ENCODE measurements at places on chromosomes 2 and 18.

DNA sequence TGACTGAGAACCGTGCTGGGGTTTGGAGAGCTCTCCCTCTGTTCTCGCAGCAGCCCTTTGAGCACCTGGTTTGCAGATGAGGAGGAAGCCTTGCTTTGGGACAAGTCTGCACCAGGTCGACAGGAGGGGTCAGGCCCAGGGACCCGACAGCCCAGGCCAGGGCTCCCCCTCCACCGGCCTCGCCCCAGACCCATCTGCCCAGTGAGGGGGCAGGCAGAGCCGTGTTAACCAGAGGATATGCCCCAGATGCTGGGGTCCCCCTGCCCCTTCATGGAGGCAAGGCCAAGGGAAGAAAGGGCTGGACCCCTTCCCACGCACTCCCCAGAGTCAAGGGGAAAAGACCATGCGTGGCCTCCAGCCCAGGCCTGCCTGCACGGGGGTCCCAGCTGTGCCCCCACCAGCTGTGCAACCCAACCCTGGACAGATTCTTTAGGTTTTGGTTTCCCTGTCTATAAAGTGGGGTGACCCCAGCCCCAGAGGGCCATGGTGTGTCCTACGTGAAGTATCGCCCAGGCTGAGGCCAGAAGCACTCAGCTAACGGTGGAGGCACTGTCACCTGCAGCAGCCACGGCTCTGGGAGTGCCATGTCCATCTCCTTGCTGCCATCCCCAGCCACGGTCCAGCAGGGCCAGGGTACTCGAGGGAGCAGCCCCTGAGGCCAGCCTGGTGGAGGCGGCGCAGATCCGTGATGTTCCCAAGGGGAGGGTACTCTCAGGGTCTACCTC lies 4.8 kb upstream of the SNED1 start:
- DNase-seq = no peak

DNA sequence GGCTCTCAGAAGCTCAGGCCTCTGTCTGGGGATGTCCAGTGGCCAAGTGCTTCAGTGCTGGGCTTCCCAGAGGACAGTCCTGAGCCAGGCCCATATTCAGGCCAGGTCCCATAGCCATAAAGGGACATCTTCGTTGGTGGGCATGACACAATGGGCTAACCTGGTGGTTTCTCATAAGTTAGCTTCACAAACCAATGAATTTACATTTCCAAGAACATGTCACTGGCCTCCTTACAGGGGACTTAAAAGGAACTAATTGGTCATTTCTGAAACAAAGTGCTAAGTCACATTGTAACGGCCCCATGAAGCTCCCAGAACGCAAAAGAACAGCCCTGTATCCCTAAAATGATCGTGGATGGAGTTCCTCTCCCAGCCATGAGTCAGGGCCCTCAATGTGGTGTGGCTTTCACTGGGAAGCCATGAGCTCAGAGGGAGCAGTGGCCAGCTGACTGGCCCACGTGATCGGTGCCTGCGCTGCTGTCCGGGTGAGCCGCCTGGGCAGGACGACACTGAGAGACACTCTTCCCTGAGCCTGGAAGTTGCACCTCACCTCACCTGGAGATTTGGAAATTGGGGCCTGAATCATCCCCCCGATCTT lies 163.7 kb upstream of the APCDD1 start:
- no peak for DNase-seq

DNA sequence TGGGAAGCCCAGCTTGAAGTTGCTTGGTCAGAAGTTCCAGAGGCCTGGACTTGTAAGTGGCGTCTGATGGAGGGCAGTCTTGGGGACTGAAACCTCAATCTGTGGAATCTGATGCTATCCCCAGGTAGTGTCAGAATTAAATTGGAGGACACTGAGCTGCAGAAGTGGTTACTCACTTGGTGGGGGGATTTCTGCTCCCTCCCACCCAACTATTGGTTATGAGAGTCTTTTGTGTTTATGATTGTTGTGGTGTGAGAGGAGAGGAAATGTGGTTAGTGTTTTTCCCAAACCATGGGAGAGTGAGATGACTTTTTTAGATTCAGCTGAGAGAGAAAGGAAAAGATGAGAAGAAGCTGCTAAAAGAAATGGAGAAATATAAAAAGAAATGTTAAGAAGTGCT lies 12.8 kb downstream of the ZBTB14 start:
- DNase-seq = no peak

GRCh38 chr2:240298117-240298790 lies 137.2 kb upstream of the GPC1 start:
- no peak for DNase-seq

DNA sequence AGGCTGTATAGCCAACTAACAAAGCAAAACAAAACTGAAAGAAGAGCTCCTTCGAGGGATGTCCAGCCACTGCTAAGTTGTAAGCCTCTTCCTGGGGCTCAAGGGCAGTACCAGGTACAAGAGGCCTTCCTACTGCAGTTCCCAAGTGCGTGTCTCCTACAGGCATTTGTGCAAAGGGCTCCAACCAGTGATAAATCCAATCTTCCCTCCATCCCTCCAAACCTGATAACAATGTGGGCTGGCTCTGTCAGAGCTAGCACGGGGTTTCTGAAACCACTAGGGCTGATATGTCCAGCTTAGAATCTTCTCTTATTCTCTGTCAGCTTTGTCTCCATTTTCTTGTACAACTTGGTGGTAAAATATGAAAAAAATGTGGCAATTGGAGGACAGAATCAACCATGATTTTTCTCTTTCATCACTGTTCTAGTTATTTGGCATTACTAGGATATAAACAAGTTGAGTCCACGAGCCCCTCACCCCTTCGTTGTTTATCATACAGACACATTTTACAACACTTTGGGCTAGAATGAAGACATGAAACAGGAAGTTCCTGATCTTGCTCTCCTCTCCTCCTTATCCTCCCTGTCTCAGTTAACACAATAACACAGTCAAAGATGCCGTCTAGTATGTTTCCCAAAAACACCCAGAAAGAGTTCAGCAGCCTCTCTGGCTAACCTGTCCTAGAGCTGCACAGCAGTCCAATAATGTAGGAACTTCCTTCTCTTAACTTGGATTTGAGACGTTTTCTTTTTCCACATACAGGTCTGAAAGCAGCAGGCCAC lies 35.4 kb upstream of the WIPF1 start:
- DNase-seq = no peak

GRCh38 chr2:8202132-8202531 lies 479.7 kb upstream of the ID2 start:
- no peak for DNase-seq

DNA sequence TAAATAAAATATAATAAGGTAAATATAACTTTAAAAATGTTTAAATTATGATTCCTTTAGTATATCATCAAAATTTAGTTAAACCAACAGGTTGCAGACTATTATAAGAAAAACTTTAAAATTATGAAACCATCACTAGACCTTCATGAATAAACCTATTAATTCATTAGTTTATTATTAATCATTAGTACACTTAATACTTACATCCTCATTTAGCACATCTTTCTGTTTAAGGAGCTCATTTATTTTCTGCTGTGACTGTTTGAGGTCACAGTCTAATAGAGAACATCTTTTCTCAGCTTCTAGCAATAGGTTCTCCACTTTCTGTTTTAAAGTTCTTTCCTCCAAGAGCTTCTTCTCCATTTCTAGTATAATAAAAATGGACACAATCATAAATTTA lies 52.8 kb downstream of the SLC66A3 start:
- no peak for DNase-seq

DNA sequence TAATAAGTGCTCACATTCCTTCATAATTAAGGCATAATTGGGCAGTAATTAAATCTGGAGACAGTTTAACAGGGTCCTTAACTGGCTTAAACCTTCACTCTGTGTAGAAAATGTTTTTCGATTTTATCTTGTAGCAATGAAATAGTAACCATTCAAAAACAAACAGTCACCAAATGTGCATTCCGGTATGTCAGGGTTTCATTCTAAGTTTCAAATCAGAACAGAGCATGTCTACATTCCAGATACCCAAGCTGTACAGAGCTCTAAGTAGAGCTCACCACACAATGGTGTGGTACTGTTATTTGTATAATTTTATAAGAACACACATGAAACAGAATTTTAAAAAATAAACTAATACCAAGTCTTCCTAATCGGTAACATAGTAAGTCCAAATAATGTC lies 52.6 kb downstream of the SMAD2 start:
- no peak for DNase-seq

- no peak for DNase-seq
Observed at GRCh38 chr2:238694136-238694755, 153.6 kb upstream of the TWIST2 start.

GRCh38 chr2:65420712-65421431 lies 11.5 kb downstream of the SPRED2 start:
- DNase-seq = no peak

GRCh38 chr2:25294573-25295462 lies 46.9 kb downstream of the DNMT3A start:
- DNase-seq = no peak

DNA sequence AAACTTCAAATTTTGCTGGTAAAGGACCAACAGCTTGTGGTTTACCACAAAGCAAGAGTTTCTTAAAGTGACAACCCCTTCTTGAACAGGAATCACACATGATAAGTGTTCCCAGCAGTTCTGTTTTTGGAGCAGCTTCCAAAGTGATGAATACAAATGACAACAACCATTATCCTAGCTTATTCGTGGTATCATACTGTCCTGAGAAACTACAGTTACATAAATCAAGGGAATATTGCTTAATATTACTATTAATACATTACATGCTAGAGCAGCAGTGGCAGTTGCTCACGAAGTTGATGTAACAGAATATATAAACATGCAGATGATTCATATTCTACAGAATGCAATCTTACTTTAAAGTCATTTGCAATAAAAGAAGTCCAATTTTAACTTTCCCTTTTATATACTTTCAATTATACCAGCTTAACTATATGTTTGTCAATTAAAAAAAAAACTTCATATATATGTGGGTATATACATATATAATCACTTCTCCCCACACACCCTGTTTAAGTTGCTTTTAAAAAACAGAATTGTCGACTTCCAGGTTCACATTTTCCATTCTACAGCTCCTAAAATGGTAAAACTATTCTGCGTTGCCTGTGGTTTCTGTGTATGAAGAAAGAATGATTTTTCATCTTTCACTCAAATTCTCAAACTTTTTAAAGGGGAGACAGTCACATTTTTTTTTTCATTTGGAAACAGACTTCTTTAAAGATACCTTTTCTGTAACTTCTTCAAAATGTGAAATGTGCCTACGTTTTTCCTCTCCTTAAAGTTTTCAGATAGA lies 713.6 kb downstream of the TDRD15 start:
- no peak for DNase-seq

- DNase-seq = no peak
Observed at GRCh38 chr2:188047735-188048134, 243.9 kb upstream of the GULP1 start.
